ENCODE measurements at places on chromosomes 13 and 19.

DNA sequence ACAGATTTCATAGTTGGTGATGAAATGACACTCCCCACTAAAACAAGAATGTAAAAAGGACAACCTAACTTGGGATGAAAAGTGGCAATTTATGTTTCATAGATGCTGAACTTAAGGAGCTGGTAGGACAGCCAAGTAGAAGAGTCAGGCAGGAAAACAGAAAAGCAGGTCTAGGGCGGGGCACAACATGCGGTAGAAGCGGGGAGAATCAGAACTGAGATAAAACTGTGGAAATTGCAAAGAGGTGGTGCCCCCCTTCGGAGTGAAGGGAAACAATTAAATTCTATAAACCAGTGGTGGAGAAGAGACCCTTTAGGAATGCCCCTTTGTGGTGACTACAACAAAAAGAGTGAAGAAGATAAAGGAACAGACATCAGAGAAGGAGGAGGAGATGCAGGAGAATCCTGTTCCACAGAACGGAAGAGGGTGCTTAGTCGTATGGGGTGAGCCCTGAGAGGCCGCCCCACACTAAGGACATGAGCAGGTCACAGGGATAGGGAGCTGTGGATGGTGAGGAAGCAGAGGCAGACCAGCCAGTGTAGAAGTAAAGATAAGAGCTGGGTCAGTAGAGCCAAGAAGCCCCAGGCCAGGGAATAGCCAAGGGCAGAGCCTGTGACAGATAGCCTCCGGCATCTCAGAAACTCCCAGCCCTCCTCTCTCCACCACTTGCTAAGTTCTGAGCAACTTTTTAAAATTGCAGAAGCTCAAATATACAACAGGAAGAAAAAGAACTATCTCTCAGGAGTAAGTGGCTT is 100.3 kb upstream of the DOCK9 start:
- DNase-seq = no peak

DNA sequence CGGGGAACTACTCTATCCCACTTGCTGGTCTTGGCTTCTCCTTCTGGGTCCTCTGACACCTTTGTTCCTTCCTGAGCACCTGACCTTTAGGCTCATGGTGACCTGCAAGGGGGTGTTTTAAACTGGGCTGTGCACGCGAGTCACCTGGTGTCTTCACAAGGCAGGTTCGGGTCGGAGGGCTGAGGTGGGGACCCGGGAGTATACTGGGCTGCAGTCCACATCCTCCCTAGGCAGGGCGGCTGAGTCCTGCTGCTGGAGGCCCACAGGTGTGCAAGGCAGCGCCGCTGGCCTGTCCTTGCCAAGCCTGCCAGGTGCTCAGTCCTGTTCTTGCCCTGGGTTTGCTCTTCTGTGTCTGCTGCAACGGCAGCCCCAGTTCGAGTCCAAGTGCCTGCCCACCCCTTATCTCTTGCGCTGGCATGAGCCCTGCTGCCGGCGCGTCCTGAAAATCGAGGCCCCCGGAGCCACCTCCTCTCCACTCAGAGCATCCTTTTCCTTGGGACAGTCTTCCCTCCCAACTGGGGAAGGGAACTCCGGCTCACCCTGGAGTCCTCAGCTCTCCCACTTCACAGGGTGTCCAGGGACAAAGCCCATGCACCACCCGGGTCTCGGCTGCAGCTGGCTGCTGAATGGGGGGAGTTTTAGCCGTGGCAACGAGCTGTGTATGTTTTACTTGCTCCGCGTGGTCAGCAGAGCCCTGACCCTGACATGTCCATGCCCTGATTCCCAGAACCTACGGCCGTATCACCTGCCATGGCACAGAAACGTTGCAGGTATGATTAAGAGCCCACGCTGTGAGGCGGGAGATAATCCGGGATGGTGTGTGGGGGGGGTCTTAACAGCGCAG is 193.5 kb downstream of the TEX29 start:
- DNase-seq = no peak

DNA sequence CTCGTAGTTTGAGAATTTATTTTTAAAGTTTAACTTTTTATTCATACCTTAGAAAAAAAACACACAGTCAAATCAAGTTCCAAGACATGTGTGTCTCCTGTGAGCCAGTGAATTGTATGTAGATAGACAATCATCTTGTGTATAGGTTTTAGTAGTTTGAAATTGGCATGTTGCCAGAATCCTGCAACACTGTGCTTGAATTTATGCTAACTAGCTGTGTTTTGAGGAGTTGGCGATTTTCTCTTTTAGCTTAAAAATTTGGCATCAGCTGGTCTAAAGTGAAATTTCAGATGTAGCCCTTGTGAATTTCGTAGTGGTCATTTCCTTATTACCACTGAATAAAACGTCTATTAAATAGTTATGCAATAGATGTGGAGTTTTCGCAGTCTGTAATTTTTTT is 213.2 kb downstream of the ATP8A2 start:
- DNase-seq = no peak

DNA sequence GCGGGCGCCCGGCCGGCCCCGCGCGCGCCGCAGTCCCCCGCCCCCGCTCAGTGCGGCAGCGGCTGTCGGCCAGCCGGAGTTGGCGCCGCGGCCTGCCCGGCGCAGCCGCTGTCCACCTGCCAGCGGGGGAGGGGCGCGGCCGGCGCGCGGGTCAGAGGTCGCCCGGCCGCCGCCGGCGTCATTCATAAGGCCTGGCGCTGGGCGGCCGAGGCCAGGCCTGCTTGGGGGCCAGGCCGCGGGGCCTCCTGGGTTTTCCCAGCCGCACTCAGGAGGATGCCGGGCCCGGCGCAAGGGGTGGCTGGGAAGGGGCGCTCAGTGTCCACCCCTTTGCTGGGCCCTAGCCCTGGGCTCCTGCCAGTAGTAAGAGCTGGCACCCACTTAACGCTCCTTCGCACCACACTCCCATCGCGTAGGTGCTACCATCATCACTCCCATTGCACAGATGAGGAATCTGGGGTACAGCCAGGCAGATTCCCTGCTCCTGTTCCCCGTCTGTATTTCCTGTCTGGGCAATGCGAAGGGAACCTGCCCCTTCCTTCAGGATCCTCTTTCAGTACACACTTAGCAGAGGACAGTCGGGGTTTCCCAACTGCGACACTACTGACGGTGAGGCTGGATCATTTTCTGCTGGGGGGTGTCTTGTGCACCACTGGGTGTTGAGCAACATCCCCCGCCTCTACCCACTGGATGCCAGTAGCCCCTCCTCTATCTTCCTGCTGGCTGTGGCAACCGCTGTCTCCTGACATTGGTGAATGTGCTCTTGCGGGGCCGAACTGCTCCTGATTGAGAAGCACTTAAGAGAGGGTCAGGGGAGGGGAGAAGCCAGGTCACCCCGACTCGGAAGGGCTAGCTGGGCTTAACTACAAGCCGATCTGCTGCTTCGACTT is 846 bp upstream of the PRKACA start:
- peak; percentile 65 for DNase-seq

DNA sequence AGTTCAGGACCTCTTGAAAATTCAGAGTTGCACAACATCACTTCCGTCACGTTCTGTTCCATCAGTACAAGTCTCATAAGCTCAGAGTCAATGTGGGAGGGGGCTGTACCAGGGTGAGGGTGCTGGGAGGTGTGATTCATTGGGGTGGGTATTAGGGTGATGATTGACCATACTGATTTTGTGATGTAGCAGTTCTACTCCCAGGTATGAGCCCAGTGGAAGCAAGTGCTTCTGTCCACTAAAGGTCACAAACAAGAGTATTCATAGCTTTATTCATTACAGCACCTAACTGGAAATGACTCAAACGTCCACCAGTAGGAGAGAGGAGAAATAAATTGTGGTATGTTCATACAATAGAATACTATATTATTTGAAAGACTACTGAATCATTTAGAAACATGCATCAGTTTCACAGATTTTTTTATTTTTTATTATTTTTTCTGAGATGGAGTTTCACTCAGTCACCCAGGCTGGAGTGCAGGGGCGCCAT is 12.1 kb upstream of the UPF3A start:
- no peak for DNase-seq

All from bone marrow (tissue), 2 donors.